ENCODE measurements at places on chromosomes 4 and X.

DNA sequence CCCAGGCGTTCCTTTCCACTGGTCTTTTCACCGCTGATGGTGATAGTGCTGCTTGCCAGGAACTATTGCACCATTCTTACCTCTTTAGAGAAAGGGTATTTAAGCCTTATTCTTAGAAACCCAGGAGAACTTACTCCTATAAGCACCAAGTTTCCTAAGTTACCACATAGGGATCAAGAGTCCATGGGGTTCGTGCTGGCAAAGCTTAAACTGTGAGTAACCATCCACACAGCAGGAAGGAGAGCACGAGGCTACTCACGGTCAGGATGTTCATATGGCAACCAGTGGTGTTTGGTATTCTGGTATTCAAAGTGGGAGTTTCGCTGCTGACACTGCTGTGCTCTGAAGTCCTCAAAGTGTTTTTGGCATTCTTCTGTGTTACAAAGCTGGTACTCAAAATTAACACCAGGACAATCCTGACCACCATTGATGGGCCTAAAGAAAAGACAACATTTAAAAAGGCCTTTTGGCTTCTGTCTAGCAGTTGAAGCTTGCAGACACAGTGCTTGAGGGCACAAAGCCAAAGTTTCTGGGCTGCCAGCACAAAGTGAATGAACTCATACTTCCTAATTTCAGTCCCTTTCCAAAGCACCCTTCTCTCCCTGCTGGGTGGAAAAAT is 256.9 kb downstream of the ADAMTS3 start:
- no peak for DNase-seq

DNA sequence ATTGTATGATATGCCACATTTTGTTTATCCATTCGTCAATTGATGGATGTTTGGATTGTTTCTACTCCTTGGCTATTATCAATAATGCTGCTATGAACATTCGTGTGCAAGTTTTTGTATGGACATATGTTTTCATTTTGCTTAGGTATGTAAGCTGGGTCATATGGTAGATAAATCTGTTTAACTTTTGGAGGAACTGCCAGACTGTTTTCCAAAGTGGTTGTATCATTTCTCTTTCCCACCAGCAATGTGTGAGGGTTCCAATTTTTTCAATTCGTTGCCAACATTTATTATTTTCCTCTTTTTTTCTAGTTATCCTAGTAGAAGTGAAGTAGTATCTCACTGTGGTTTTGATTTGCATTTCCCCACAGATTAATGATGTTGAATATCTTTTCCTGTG is 71.8 kb downstream of the DIAPH2 start:
- DNase-seq, result no peak

- no peak for DNase-seq
Measured at GRCh38 chr4:88865046-88865445, 167.4 kb upstream of the NAP1L5 start.

DNA sequence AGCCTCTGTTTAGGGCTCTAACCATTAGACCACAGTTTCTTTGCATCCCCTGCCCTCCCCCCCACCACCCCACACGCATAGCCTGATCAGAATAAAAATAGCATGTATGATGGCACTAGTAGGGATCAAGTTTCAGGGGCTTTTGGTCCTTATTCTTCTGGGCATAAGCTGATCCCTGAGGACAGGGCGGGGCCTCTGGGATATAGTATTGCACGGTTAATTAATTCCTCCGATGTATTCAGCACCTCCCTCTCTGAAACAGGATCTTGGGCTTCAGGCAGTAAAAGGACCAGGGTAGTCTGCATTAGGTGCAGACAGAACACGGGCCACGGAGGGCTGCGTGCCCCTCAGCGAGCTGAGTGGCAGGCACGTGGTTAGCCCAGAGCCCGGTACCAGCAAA is 57.1 kb downstream of the ELF4 start:
- no peak for DNase-seq

GRCh38 chr4:183182873-183183725 is 84.0 kb downstream of the WWC2 start:
- no peak for DNase-seq

DNA sequence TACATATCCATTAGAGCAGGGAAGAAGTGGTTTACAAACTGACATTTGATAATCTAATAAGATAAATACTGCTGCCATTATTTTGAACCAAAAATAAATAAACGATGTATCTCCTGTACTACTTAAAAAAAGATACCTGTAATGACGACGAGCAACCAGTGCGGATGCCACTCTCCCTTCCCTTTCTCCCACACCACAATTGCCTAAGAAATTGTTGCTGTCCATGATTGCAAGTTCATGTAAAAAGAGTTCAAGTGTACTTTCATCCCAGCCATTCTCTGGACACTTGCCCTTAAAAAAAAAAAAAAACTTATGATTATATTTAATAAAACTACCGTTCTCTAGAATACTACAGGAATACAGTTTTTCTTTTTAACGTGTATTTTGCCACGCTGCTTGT is 1.4 kb downstream of the SEPSECS start:
- no peak for DNase-seq

DNA sequence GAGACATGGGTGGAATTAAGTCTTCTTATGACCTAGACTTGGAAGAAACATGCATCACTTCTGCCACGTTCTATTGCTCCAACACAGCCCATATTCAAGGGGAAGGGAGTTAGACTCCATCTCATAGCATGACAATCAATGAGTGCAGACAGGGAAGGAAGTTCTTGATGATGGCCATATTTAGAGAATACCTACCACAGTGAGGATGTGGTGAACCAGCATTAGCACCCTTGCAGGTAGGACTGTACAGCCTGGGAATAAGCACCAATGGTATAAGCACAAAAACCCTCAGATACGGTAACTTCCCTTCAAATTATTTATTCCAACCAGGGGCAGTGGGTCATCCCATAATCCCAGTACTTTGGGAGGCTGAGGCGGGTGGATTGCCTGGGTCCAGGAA is 29.8 kb downstream of the PAGE2 start:
- no peak for DNase-seq

- no peak for DNase-seq
Measured at GRCh38 chrX:150038315-150038714, 100.0 kb upstream of the EOLA2 start.

GRCh38 chr4:145808021-145808650 is 128.2 kb downstream of the C4orf51 start:
- DNase-seq, result no peak

- DNase-seq, result no peak
Measured at GRCh38 chr4:145521282-145521681, 39.6 kb downstream of the SMAD1 start.

- no peak for DNase-seq
Measured at GRCh38 chr4:178271386-178271785, 829.1 kb upstream of the AGA start.

GRCh38 chrX:2514131-2514530 is 13.4 kb upstream of the DHRSX start:
- DNase-seq, result no peak

- no peak for DNase-seq
Measured at GRCh38 chr4:9771034-9771433, 10.4 kb upstream of the DRD5 start.

DNA sequence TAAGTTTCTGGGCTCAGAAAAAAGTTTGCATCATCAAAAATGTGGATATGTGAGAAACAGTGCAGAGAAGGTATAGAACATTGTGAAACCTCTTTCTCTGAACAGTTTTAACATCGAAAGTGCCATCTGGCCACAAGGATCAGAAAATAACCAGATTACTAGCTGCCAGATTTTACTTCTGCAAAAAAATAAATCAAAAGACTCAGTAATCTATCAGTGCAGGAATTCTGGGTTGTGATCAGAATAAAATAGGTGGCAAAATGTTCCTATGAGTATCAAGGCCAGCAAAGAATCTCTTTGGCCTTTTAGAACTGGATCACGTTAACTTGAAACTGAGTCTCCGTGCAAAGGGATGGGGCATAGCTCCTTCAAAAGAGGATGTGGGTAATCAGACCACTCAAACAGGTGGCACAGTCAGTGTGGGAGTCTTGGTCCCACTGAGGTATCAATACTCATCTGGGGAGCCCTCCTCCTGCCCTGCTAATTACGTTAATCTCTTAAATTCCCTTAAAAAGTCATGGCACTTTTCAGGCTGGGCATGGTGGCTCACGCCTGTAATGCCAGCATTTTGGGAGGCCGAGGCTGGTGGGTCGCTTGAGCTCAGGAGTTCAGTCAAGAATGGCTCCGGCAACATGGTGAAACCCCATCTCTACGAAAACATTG is 26.7 kb upstream of the RBM47 start:
- no peak for DNase-seq

GRCh38 chrX:137982472-137983172 is 416.7 kb downstream of the ZIC3 start:
- DNase-seq, result no peak

DNA sequence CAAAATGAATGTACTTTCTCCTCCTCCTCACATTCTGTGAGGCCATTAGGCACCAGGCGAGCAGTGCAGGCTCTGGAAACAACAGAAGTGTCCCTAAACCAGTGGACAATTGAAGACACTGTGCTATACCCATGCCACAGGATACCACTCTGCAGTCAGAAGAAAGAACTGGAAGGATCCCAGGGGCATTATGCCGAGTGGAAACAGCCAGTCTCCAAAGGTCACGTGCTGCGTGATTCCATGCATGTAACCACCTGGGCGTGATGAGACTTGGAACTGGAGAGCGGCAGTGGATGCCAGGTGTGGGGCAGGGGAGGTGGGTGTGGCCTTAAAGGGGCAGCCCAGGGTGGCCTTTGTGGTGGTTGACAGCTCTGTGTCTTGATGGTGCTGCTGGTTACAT is 139.4 kb downstream of the EVC2 start:
- DNase-seq, result no peak

DNA sequence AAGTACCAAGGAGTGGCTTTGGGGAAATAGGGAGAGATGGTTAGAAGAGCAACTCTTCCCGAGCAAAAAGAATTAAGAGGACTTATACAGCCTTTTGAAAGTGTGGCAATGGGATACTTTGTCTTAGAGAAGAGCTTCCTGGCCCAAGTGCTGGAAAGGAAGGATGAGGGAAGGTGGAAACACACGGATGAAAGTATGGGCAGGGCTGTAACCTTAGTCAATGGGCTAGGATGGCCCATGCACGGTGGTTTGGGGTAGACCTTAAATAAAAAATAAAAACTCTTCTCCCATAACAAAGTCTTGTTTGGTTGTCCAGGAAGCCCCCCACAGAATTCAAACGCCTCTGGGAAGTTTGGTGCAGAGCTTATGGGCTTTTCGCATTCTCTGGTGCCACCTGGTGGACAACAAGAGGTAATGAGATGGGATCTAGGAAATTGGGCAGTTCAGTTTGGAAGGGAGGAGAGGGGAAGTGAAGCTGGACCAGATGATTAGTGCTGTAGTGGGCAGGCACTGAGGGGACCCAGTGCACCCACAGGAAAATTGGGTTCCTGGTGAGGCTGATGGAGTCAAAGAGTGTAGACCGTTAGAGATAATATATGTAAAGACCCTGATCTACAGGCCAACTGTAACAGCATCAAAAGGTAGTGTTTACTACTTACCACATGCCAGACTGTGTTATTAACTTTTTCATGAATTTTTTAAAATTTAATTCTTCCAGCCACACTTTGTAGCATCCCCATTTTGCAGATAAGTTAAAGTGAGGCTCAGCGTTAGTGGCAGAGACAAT is 13.8 kb upstream of the ENOX2 start:
- peak; percentile 7 for DNase-seq

DNA sequence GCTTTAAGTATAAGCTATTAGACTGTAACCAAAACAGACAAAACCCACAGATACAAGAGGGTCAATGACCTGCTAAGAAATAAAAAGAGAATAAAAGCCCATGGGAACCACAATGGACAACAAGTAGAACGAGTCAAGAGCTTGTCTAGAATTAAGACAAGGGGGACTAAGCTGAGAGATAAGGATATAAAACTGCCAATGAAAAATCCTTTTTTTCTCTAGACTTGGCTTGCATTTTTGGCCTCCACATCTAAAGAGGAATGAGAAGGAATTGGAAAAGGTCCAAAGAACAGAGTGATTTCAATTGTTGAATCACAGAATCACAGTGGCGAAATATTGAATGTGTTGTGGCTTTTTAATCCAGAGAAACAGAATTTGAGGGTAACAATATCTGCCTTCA is 135.7 kb downstream of the QDPR start:
- DNase-seq, result no peak

GRCh38 chr4:42844422-42845070 is 48.0 kb upstream of the GRXCR1 start:
- no peak for DNase-seq

GRCh38 chr4:133493776-133494175 is 344.7 kb downstream of the PCDH10 start:
- no peak for DNase-seq

DNA sequence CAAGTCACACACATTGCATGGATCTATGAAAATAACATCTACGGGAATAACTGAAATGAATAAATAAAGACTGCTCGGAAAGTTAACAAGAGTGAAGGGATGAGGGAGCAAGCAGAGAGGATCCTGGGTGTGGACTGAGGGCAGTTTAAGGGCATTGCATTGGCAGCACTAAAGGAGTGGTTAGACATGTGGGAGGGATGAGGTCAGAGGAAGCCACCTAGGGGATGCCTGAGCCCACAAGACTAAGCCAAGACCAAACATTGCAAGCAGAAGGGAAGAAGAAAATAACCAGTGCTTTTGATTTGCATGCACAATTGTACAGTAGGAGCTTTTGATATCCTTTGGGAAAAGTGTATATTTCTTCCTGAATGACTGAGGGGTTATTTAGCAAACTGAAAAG is 106.1 kb downstream of the MSL3 start:
- no peak for DNase-seq

GRCh38 chr4:139684351-139684750 is 18.7 kb downstream of the MGST2 start:
- no peak for DNase-seq

DNA sequence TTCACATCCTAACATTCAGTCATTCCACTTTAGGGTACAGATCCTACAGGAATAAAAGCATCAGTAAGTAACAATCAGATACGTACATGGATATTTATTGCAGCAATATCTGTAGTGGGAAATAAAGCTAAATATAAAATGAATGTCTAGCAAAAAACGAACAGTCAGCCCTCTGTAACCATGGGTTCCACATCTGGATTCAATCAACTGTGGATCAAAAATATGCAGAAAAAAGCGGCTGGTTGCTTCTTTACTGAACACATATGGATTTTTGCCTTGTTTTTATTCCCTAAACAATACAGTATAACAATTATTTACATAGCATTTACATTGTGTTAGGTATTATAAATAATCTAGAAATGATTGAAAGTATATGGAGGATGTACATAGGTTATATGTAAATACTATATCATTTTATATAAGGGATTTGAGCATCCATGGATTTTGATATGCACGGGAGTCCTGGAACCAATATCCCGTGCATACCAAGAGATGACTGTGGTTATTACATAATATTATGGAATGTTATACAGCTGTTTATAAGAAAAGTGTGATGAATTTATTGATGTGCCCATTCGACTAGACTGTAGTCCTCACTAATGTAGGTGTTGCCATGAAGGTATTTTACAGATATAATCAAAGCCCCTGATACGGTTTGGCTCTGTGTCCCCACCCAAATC is 132.8 kb downstream of the ARHGEF9 start:
- DNase-seq, result no peak

GRCh38 chr4:112279882-112280315 is 5.8 kb downstream of the TIFA start:
- no peak for DNase-seq

GRCh38 chr4:181970366-181970765 is 272.8 kb upstream of the TENM3 start:
- DNase-seq, result no peak

All from NCI-H1930 (cell line).